ENCODE measurements at places on chromosomes 13 and 19.
A peak's percentile ranks its signal among the peaks of the same experiment; 100 is the strongest.

GRCh38 chr13:108426893-108427292 lies 157.4 kb downstream of the TNFSF13B start:
- no peak for DNase-seq

GRCh38 chr19:55336101-55336500 lies 3.6 kb upstream of the KMT5C start:
- no peak for DNase-seq

GRCh38 chr13:99265162-99265800 lies 7.1 kb upstream of the GPR18 start:
- DNase-seq = no peak

GRCh38 chr13:31772231-31772630 lies 32.9 kb downstream of the RXFP2 start:
- no peak for DNase-seq

GRCh38 chr19:46303322-46303690 lies 6.5 kb downstream of the HIF3A start:
- DNase-seq = peak; percentile 98

DNA sequence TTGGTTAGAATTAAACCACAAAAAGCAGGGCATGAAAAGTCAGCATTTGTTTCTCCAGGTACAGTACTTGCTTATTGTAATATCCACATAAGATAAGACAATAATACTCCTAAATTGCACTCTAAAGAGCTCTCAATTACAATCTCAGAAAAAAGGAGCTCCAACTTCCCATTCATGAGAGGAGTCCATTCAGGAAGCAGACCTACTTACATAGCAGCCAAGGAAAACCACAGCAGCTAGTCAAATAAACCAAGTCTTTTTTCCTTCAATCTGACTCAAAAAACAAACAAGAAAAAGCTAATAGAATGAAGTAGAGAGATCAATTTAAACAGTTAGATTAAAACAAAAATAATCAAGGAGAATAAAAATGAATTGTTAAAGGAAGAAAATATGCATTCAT lies 885.2 kb upstream of the SLITRK6 start:
- DNase-seq = no peak

DNA sequence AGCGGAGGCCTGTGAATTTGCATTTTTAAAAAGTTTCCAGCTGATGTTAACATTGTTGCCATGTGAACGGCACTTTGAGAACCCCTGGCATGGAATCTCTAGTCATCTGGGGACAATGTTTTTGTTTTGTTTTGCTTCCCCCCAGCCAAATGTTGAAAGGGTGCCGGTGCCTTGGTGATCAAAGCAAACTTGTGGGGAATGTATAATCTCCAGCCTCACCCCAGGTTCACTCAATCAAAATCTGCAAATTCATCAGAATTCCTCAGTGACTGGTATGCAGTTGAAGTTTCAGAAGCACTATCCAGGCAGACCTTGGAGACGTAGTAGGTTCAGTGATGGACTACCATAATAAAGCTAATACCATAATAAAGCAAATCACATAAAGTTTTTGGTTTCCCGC lies 428.7 kb downstream of the MYO16 start:
- no peak for DNase-seq
